ENCODE measurements at places on chromosomes 6 and 20.
A peak's percentile ranks its signal among the peaks of the same experiment; 100 is the strongest.

- DNase-seq = no peak
Measured at GRCh38 chr6:80333342-80333741, 226.9 kb downstream of the BCKDHB start.

DNA sequence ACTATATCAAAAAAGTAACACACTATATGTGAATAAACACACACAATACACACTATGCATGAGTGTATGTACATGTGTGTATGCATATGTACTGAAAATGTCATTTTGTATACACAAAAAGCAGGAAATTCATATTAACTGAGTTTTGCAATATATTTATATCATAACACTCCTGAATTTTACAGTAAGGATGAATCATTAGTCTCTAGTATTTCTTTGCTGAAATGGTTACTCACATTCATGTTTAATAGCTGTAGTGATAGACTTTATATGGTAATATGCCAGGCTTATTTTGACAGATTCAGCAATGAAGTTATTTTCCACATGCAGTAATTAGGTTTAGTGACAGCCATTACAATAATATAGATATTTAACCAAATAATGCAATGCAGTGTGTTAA lies 1216.2 kb upstream of the CITED2 start:
- DNase-seq = no peak

GRCh38 chr6:106808758-106809157 lies 165.8 kb downstream of the CD24 start:
- DNase-seq = no peak

- DNase-seq = no peak
Measured at GRCh38 chr20:1809611-1810510, 85.3 kb upstream of the SIRPA start.

DNA sequence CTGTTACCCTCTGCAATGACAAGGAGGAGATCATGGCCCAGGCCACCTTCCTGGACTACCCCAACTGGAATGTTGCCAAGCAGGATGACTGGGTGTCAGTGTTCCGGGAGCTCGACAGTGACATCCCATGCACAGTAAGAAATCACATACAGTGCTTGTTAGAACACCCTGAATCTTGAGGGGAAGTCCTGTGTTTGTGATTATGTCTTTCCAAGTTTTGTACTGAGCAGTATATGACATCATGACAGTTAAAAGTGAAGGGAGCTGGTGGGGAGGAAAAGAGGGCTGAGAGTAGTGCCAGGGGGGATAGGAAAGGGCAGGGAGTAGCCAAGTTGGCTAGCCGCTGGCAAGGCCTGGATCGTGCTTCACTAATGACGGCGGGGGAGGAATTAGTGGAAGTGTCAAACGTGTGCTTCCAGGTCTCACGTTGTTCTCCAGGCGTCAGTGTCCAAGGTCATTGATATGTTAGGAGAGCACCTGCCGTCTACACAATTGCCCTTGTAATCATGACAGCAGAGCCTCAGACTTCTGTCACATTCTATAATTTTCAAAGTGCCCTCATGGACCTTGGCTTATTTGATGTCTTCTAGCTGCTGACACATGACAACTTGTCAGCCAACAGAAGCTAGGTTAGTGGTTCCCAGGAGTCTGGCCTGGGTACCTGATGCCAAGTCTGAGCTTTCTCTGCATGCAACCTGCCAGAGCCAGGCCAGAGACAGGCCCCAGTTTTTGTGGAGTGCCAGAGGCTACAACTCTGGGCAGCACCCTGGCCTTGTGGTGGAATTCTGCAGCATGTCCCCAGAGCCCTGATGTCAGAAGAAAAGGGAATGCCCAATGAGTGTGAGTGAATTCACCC lies 18.8 kb downstream of the CFAP61 start:
- DNase-seq = no peak

- no peak for DNase-seq
Measured at GRCh38 chr6:98308564-98308963, 525.8 kb upstream of the POU3F2 start.

- DNase-seq = peak; percentile 93
Measured at GRCh38 chr6:14711056-14711703, 534.7 kb upstream of the JARID2 start.

DNA sequence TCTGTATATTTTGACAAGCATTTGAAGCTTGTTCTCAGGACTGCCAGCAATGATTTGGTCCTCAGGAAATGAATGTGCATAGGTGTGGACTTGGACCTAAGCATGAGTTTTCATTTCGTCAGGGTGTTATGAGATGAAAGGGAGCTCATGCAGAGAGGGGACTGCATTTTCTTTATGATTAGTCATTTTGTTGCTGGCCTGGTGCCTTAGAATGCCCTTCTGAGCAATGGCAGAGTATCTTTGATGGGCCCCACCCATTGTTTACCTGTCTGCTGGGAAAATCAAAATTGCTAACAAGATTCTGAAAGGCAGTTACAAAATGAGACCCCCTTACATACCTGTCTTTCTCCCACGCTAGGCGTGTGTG lies 51.5 kb upstream of the MTHFD1L start:
- no peak for DNase-seq

GRCh38 chr6:75291331-75291730 lies 6.7 kb upstream of the TMEM30A start:
- DNase-seq = no peak

- no peak for DNase-seq
Measured at GRCh38 chr6:158500016-158500735, 59.7 kb upstream of the TMEM181 start.

GRCh38 chr6:33888664-33889200 lies 84.9 kb upstream of the MLN start:
- DNase-seq = no peak

DNA sequence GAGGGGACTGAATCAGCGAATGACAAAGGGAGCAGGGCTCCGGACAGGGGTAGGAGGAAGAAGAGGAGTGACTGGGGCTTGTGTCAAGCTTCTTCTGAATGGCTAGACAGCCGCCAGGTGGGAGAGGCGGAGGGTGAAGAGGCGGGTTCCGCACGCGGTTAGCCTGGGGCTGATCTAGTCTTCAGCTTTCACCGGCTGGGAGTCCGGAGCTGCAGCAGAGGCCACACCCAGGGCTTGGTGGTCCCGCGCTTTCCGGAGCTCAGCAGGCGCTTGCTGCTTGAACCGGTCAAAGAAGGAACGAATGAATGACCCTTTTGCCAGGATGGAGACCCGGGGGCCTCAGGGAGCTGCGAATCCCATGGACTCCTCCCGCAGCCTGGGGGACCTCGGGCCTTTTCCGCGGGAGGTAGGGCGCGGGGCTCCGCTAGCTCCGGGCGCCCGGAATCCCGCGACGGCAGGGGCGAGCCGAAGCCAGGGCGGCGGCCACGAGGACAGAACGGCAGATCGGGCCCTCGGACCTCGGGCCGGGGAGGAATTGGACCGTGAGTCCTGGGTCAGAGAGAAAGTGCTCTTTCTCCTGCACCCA lies at the start of gene C6orf141:
C6orf141 (plus strand) TSS at position 177 of the 586 bp plus-strand sequence; CDS start at position 302, 125 bp downstream.
- no peak for DNase-seq

DNA sequence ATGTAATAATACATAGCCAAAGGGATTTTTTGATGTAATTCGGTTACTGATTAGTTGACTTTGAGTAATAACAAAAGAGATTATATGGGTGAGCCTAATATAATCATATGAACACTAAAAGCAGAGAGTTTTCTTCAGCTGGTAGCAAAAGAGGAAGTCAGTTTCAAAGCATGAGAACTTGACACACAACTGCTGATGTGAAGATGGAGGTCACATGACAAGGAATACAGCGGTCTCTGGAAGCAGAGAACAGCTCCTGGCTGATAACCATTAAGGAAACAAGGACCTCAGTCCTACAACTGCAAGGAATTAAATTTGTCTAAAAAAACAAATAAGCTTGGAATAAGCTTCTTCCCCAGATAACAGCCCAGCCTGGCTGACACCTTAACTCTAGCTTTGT lies 154.5 kb upstream of the PRND start:
- peak; percentile 51 for DNase-seq

DNA sequence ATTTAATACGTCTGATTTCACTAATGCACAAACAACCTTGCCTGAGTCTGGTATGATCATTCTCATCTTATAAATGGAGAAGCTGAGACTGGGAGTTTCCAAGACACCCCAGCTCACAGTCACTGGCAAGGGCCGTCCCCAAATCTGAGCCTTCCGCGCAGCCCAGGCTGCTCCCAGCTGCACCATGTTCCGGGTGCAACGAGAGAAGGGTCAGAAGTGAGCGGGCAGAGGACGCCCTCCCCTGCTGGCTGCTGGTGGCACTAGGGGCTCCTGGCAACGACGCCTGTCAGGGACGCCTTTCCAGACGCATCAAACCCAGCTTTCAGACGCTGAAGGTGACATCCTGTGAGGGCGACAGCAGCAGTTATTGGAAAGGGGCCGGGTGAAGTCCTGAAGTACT lies 115.3 kb upstream of the PROKR2 start:
- DNase-seq = no peak

DNA sequence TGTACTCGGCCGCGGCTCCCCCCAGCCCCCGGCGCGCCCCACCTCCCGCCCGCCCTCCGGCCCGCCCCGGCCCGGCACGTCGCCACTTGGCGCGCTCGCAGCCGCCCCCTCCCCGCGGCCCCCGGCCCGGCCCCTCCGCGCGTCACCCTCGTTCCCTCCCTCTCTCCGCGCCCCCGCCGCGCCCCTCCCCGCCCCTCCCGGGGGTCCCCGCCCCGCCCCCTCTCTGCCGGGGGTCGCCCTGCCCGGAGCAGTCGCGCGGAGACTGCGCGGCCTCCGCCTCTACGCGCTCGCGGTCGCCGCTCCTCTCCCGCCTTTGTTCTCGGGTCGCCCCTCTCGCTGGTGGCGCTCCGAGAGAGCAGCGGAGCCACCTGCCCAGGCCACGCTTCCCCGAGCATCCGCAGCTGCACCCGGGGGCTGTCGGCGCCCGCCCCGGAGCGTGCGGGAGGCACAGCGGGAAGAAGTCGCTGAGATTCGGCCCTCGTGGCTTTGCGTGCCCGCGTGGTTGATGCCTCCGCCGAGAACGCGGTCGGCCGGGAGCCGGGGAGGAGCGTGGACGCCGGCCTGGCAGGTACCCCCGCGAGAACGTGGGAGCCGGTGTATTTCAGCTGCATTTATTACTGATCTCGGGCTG lies at the start of gene PHF10:
PHF10 (minus strand) TSS at position 7 of the 631 bp plus-strand sequence. CDS start 569 bp downstream, outside the sequence.
- DNase-seq = peak; percentile 48

GRCh38 chr6:35327349-35328027 lies 14.9 kb upstream of the PPARD start:
- peak; percentile 77 for DNase-seq

DNA sequence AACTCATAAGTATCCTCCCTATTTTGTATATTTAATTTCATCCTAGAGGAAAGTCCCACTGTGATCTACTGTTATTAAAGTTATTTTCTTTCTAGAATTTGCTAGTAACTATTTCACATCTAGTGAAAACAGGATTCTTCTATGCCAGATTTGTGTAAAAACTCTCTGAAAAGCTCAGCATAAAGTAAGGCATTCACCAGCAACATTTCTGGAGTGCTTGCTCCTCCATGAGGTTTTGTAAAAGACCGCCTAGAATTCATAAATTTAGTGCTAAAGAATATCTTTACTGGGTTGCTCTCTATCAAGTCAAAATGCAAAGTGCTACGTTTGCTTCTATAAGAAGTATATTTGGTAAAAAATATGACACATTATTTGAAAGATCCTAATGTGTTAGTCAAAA lies 173.5 kb upstream of the IRAK1BP1 start:
- DNase-seq = no peak

DNA sequence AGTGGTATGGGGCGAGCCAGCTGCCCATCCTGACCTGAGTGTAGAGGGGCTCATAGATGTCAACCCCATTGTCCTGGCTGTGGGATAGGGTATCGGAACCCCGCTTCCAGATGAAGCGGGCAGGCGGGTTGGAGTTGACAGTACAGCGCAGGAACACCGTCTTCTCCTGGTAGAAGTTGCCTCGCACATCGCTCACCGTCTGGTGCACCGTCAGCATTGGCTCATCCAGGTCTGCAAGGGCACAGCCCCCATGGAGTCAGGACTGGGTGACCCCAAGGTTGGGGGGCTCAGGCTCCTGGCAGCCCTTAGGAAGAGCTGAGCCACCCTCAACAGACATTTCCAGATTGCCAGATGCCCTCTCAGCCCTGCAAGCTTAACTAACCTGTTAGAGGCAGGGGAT lies 42.0 kb downstream of the MDGA1 start:
- DNase-seq = no peak

DNA sequence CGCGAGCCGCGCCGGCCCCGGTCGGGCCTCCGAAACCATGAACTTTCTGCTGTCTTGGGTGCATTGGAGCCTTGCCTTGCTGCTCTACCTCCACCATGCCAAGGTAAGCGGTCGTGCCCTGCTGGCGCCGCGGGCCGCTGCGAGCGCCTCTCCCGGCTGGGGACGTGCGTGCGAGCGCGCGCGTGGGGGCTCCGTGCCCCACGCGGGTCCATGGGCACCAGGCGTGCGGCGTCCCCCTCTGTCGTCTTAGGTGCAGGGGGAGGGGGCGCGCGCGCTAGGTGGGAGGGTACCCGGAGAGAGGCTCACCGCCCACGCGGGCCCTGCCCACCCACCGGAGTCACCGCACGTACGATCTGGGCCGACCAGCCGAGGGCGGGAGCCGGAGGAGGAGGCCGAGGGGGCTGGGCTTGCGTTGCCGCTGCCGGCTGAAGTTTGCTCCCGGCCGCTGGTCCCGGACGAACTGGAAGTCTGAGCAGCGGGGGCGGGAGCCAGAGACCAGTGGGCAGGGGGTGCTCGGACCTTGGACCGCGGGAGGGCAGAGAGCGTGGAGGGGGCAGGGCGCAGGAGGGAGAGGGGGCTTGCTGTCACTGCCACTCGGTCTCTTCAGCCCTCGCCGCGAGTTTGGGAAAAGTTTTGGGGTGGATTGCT lies 1.3 kb downstream of the VEGFA start:
- peak; percentile 39 for DNase-seq

- DNase-seq = no peak
Measured at GRCh38 chr6:107547451-107547840, 57.5 kb downstream of the SOBP start.

- no peak for DNase-seq
Measured at GRCh38 chr20:58374906-58375758, 13.9 kb upstream of the VAPB start.

GRCh38 chr20:24948939-24949679 lies at the start of gene CST7:
TSS of gene CST7 (plus strand) at chr20:24949269. CDS start at chr20:24949506, 237 bp downstream.
- DNase-seq = peak; percentile 89

- no peak for DNase-seq
Measured at GRCh38 chr6:7773914-7774313, 48.0 kb downstream of the BMP6 start.

GRCh38 chr20:15794409-15794808 lies 778.8 kb downstream of the KIF16B start:
- DNase-seq = no peak

GRCh38 chr6:106477146-106477545 lies 116.6 kb downstream of the CRYBG1 start:
- DNase-seq = peak; percentile 80

DNA sequence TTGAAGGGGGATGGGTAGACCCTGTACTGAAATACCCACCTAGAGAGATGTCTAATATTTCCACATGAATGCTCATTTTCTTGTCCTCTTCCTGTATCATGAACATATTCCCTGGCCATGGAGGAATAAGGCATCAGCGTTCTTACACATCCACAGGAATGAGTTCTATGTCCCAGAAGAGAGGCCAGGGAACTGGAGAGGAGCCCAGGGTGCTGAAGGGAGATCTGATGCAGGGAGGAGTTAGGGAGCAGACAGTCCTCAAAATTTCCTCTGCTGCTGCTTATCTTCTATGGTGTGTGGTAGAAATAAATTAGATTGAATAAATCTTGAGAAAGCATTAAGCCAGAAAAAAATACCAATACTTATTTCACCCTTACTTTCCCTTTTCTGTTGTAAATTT lies 295.0 kb downstream of the KCNQ5 start:
- DNase-seq = no peak

- no peak for DNase-seq
Measured at GRCh38 chr6:38114976-38115625, 295.6 kb downstream of the ZFAND3 start.

GRCh38 chr6:3841066-3841454 lies 8.1 kb upstream of the FAM50B start:
- DNase-seq = no peak

- DNase-seq = no peak
Measured at GRCh38 chr20:4966826-4967751, 34.2 kb downstream of the SLC23A2 start.
